ENCODE measurements at places on chromosomes 7 and 10.

DNA sequence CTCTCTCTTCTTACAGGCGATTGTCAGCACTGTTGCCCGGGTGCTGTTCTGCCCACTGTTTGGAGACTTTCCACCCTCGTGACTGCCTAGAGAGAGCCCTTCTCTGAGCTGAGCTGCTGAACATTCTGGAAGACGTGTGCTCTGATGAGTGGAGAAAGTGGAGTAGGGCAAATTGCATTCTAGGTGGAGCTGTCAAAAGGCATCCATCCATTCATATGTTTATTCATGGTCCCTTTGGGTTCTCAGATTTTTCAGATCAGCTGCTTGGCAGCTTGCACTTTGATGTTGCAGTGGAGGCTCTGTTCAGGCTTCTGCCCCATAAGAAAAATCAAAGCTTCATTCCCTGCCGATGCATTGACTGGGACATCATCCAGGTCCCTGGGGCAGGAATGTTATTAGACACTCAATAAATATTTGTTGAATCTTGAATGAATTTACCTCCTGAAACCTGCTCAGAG, 120.7 kb upstream of the EEPD1 start:
- DNase-seq, result peak; percentile 49

DNA sequence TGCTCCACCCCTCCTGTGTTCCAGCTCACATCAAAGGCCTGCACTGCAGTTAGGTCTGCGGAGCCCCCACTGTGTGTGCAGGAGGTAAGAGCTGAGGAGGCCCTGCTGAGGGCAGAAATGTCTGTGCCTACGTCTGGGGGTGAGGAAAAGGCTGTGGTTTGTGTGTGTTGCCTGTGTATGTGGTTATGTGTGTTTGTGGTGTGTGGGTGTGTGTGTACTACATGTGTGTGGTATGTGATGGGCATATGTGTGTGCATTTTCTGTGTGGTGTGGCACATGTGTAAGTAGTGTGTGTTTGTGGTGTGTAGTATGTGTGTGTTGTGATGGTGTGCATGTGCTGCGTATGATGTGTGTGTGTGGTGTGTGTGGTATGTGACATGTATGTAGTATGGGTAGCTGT, 36.2 kb downstream of the ANXA8 start:
- DNase-seq, result no peak

DNA sequence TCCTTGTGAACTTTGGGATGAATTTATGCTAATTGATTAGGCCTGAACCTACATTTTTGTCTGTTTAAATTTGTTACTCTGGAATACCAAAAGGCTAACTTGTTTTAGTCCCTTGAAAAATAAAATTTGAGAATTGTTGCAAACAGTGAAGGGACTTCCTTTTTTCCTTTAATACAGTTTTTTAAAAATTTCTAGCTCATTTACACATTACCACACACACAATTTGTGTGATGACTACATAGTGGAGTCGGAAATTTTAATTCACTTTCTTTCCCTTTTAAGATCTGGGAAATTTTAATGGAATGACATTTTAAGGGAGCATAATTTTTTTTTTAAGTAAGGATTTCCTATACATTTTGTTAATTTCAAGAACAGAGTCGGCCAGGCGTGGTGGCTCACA, 8.6 kb upstream of the TMEM236 start:
- no peak for DNase-seq

DNA sequence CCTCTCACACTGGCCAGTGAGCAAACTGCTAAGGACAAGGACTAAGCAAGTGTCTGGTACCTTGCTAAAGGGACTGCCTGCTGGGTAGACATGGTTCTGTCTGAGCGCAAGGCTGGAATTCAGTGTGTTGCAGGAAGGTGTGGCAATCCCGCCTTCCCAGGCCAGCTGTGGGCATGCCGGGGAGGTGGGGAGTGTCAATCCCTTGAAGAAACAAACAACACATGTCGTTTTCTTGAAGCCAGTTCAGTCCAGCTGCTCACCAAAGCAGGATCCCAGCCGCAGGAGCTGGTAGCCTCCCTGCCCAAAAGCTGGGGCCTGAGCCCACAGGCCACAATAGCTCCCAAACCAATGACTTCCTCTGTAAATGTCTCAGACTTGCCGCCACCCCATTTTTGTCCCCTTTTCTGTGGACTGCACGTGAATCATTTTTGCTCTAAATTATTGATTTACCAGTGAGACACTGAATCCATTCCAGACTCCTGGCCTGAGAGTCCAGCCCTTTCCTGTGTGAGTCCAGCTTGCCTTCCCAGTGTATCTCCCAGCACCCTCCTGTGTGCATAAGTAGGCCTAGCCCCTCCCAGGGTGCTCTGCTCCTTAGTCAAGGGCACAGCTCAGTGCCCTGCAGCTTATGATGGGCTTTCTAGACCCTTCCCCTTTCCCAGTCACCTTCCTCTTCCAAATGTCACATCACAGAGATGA, 166.8 kb downstream of the RGS10 start:
- DNase-seq, result no peak

DNA sequence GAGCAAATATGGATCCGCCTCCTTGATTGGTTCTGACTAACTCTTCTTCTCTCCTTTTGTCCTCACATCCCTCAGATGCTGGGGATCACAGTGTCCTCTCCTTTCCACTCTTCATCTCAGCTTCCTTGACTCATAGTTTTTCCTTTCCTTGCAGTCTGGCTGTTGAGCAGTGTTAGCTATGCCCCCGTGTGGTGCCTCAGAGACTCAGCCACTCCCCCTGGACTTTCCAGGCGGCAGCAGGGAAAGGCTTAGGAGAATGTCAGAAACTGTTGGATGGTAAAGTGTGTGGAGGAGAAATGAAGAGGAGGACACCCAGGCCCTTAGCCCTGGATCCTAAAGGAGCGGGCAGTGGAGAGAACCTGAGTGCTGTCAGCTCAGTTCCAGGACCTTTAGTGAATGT, 267.5 kb downstream of the CELF2 start:
- no peak for DNase-seq
